ENCODE measurements at places on chromosomes 16 and 17.

DNA sequence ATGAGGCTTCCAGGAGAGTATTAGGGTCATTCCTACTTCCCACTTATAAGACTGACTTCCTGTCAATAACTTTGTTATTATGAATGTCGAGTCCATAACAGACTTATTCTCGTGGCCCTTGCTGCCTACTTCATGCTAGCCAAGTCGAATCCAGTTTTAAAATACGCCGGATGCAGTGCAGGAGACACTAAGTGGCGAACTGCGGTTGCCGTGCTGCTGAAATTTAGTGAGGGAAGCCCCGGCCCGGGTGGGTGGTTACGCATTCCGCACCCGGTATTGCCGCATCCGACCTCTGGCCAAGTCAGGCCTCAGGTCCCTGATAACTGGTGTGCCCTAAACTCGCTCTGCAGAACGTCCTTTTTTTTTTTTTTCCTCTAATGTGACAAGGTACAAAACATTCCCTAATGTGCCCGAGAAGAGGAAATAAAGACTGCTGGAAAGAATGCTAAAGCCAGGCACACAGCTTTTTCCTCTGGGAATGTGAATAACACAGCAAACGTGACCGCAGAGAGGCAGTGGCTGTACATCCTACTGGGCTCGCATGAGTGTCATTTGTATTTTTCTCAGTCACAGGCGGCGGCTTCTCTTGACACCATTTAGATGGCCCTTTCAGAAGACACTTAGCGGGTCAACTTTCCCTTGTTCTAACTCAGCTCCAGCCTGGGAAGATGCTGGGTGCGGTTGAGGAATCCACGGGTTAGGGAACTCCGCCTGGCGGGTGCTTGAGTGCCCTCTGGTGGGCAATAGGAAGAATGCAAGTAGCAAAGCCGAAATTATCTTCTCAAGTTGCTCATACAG is 7.1 kb upstream of the AKTIP start:
- DNase-seq = peak; percentile 2

DNA sequence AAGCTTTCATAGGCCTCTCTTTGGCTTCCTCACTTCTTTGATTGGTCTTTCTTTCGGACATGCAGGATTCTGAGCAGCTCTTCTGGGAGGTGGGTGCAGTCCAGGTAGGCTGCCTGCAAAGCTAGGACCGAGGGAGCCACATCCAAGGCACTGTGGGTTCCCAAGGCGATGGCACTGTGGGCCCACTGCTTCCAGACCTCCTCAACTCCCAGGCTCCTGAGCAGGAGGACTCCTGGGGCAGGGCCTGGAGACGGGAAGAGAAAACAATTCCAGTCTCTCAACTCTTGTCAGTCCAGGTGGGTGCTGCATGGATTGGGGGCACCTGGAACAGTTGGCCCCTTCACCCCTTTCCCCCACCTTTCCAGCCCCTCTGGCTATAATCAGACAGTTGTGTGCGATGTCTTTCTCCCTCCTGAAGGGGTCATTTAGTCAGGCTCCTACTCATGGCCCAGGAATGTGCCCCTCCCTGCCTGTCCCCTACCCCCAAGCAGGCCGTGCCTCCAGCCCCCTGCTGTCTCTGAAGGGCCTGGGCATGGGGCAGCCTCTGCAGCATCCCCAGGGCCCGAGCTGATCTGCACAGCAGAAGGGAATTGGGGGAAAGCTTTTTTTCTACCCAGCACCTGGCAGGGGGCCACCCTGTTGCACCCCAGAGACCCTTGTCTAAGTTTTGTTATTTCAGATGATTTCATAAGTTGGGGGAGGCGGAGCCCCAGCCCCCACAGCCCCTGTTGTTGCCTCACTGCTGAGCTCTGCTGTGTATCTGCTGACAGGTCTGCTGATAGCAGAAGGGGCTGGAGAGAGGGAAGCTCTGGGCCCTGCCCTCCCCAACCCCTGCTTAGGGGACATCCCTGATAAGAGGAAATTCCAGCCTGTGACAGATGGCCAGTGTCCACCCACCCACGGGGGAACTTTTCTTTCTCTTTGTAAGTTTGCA is 330.3 kb downstream of the SEC14L1 start:
- DNase-seq = no peak

DNA sequence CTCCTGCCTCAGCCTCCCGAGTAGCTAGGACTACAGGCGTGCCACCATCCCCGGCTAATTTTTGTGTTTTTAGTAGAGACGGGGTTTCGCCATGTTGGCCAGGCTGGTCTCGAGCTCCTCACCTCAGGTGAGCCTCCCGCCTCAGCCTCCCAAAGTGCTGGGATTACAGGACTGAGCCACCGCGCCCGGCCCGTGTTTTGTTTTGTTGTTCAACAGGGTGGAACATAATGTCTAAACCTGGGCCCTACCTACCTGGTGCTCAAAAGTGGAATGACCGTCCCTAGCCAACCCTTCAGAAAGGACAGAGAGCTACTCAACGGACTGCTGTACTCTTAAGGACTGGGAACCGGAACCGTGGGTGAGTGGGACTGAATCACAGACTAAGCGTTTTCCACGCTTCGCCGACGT is 772 bp upstream of the KIF22 start:
- DNase-seq = no peak

- DNase-seq = no peak
Observed at GRCh38 chr17:43588664-43589435, 42.7 kb upstream of the ETV4 start.

GRCh38 chr16:51157698-51158097 is 6.6 kb upstream of the SALL1 start:
- DNase-seq = no peak

GRCh38 chr16:66946541-66946940 is 11.2 kb downstream of the CES2 start:
- DNase-seq = no peak

GRCh38 chr17:8921147-8921546 is 44.4 kb downstream of the PIK3R5 start:
- DNase-seq = no peak

- peak; percentile 26 for DNase-seq
Observed at GRCh38 chr17:18248300-18248731, 10.2 kb downstream of the FLII start.

GRCh38 chr16:3542601-3543373 is 34.4 kb downstream of the NLRC3 start:
- no peak for DNase-seq

- DNase-seq = no peak
Observed at GRCh38 chr16:72875291-72876031, 172.5 kb downstream of the ZFHX3 start.

DNA sequence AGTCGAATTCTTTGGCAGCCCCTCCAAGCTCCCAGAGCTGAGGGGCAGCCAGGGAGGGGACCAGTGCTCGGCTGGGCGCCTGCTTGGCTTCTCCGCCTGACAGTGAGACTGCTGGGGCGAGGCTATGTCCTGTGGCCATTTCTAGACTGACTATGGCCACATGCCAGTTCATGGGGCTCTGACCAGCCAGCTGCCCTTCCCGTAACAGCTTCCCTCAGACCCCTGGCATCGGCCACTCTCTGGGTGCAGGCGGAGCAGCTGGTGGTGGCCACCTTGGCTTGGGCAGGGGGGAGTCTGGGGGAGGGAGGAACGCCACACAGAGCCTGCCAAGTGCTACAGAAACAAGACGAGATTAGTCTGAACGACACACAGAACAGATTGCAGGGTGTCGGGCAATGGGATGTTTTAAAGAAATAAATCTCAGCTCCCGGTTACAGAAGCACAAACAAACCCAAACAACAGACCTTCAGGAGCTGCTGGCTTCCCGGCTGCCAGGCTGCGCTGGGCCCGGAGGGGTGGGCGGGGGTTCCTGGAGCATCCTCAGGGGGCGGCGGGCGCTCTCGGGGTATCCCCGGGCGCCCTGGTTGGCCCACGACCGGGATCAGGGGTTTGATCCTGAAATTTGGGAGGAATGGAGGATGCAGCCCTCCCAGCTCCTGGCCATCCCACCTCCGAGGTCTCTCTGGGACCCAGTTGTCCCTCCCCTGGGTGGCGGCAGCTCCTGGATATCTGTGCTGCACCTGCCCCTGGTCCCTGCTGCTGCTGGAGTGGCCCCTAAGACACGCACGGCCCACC is 34.5 kb downstream of the TBC1D16 start:
- no peak for DNase-seq
